SJSA1 (cell line): ENCODE measurements at places on chromosomes 3 and 15. TPM values are rescaled to one million over a fixed set of nuclear protein-coding genes. Genes with fewer than 3 reads are reported as not detected.

The ZNF774 gene
- total RNA-seq = 0.66 and 4.1 TPM in 2 replicates

DNA sequence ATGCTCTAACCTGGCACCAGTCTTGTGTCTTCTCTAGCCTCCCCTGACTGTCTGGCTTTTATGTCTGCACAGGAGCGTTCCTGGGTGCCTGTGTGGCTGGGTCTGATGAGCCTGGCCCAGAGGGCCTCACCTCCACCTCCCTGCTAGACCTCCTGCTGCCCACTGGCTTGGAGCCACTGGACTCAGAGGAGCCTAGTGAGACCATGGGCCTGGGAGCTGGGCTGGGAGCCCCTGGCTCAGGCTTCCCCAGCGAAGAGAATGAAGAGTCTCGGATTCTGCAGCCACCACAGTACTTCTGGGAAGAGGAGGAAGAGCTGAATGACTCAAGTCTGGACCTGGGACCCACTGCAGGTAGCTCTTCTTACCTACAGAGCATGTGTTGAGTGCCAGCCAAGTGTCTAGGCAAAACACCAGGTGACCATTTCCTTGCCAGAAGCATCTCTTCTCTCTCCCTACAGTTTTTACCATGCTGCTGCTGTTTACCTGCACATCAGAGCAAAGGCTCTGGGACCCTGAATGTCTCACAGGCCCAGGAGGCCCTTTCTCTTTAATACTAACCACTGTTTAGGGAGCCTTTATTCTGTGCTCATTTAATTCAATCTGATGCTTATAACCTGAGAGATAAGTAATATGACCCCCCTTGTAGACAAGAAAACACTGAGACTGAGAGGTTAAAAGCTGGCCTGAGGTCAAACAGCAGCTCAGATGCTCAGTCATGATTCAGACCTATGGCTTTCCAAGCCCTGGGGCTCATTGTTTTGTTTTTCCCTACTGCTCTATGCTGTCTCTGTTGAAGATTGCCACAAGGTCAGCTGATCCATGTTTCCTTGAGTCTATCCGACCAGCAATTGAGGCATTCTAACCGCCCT, 10.4 kb downstream of the PODXL2 start:
- no peak for DNase-seq

DNA sequence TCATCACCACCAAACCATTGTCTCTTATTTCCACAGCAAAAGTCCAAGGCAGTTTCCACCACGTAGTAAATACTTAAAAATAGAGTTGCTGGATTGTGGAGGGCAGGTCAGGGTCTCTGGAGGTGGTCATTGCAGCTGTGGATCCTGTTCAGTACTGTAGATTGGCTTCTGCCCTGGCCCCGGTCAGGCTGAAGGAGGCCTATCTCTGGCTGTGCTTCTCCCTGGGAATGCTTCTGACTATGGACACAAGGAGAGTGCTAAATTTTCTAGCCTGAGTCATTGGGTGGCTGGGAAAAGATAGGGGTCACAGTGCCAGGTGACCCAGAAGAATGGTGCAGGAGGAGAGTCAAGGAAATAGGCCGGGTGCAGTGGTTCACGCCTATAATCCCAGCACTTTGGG, 26.3 kb upstream of the GMPPB start:
- DNase-seq = no peak

DNA sequence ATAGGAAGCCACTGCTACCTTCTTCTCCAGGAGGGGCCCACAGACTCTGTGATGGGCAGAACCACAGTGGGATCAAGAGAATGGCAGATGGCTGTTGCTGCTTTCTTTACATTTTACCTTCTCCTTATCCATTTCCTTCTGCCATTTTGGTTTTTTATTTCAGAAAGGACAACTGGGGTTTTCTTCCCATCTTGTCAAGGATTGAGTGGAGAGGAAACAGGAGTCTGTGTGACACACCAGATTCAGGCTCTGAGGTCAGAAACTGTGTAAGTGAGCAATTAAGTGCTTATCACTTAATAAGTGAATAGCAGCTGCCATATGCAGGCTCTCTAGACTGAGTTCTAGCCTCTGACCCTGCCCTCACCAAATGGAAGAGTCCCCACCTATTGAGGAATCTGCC, 47.3 kb downstream of the ITGB5 start:
- DNase-seq = no peak

GRCh38 chr3:173711619-173712018, 314.1 kb downstream of the NLGN1 start:
- no peak for DNase-seq
